COLO829 (cell line): ENCODE measurements at places on chromosomes 7 and 10.
A peak's percentile ranks its signal among the peaks of the same experiment; 100 is the strongest.

DNA sequence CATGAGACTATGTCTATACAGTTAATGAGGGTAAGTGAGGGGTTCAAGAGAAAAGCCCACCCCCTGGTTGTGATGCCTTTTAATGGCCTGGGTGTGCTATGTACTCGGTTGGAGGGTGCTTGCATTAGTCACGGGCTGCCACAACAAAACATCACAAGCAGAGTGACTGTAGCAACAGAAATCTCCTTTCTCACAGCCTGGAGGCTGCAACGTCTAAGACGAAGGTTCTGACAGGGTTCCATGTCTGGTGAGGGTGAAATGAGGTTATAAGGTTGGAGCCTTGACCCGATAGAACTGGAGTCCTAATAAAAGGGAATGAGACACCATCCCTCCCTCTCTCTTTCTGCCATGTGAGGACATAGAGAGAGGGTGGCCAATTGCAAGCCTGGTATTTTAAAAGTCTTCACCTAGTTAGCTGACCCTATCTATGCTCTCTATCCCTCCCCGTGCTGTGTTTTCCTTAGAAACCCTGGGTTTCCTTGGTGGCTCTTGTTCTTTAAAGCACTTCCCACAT lies 126.0 kb upstream of the GDF10 start:
- no peak for DNase-seq

GRCh38 chr7:158047391-158048059 lies 540.1 kb downstream of the PTPRN2 start:
- DNase-seq = no peak

GRCh38 chr10:105262666-105263065 lies 621.6 kb downstream of the SORCS3 start:
- DNase-seq = no peak

GRCh38 chr7:109462171-109462570 lies 892.5 kb downstream of the DNAJB9 start:
- DNase-seq = no peak

DNA sequence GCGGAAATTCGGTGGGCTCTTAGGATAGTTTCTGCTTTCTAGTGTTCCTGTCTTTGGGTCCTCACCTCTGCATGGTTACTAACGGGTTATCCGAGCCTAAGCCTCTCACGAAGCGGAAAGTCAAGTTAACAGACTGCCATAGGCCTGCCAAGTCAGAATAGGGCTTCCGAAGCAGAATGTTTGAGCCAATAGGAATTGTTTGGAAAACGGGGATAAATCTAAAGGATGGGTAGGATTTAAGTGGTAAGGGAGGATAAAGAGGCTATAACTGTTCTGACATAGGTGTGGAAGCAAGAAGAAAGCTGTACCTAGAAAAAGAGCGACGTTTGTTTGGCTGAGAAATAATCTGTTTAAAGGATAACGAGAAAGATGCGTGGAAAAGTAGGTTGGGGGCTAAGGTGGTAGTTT lies 851 bp downstream of the TMEM254 start:
- DNase-seq = no peak

GRCh38 chr10:28561531-28561930 lies 28.6 kb downstream of the WAC start:
- no peak for DNase-seq

DNA sequence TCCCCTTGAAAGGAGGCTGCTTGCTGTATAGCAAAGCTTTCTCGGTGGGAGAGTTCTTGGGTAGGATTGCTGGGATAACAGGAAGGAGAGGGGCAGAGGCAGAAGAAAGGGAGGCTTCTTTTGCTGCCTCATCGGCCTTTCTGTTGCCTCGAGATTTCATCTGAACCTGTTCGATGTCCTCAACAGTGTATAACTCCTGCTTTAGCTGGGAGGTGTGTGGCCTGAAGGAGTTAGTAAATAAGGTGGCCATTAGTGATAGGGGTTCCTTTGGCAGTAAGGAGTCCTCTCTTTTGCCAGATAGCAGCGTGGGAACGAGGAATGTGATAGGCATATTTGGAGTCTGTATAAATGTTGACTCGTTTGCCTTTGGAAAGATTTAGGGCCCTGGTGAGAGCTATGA lies 20.0 kb downstream of the SCIN start:
- no peak for DNase-seq

DNA sequence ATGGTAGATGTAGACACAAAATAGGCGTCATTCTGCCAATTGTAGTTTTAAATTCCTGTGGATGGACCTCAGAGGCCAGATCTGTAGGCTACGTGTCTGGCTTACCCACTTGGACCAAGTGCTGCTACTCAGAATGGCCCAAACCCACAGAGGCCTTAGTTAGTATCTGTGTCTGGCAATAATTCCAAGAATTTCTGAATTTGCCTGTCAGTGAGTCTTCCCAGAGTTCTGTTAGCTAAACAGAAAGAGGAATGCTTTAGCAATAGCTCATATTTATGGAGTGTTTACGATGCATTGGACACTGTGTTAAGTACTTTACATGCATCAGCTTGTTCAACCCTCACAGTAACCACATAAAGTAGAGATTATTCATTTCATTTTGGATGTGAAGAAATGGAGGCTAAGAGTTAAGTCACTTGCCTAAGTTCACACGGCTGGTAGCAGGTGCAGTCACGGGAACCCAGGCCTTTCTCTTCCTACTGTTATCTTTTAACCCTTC lies 231.8 kb downstream of the PTEN start:
- no peak for DNase-seq

DNA sequence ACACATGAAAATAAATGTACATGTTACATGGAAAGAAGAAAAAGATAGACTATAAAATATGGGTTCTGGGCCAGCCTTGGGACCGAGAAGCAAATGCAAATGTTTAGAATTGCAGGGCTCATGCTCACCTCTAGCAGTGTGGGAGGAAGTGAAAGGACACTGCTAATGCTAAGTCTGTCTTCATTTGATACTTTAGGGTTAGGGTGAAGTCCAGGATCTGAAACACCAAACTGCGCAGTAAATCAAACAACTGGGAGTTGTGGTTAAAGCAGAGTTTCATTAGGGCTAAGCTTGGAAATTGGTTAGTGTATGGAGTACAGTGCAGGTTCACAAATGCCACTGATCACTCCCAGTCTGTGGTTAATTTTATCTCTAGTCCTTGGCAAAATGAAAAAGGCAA lies 73.2 kb upstream of the PDK4 start:
- DNase-seq = no peak

GRCh38 chr7:41567731-41568114 lies 135.2 kb downstream of the INHBA start:
- no peak for DNase-seq

DNA sequence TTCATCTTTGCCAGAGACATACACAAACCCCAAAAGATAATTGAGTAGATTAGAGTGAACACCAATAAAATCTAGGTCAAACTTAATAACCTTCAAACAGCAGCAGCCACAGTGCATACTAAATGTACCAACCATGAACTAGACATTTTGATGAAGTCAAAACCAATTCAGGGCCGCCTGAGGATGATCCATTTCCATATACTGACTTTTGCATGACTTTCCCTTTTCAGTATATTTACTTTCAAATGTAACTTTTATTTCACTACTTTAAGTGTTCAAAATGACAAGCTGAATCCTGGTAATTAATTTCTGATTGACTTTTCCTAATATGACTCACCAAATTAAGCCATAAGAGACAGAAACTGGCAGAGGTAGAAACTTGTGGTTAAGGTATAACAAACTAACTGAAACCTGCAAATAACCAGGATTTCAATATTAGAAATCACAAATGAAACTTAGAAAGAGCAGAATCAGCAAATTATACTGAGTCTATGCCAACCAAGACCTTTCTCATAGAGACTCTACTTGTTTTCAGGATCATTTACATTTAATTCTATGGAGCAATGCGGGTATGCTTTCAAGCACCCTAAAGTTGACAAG lies 171.9 kb upstream of the LRRN3 start:
- no peak for DNase-seq

GRCh38 chr7:131219312-131220041 lies 108.2 kb upstream of the MKLN1 start:
- no peak for DNase-seq

DNA sequence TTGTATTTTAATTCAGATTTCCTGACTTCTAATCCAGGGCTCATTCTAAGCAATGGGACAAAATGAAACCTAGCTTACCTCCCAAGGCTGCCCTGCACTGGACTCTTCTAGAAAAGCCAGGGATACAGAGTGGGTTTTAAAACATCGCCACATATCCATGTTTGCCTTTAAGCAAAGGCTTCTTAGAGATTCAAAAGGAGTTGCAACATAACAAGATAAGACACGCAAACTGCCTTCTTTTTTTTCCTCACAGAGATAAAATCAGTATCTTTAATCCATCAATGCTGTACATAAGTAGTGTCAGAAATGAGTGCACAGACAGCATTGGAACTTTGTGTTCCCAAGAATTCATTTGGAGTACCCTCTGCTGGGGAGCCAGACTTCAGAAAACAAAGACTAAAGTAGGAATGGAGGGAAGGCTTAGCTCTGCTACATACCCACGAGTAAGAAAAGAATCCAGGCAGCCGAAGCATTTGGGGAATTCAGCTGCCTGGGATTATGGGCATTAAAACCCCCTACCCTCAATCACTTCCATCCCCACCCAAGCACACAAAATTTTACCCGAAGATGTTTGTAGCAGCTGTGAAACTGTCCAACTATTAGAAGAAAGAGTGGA lies 427.8 kb downstream of the ARL4A start:
- no peak for DNase-seq

GRCh38 chr10:71550628-71551027 lies 153.9 kb downstream of the CDH23 start:
- no peak for DNase-seq

GRCh38 chr7:113292105-113292504 lies 173.8 kb upstream of the SMIM30 start:
- no peak for DNase-seq

DNA sequence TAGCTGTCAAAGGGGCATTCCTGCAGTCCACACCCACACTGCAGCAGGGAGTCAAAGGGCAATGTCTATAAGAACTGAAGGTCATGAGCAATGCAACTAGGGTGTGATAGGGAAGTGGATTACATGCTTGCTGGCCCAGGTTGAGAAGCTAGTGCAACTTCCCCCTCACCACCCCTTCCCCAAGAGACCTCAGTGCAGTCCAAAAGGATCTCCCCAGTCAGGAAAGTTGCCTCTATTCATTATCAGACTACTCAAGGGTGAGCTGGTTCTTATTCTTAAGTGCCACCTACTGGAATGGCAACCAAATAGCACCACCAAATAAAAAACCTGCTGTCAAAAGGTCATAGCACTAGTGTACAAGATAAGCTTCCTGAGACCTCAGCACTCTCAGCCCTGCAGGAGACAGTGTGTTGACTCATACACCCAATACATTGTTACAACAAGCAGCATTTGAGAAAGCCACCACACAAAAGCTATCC lies 28.2 kb downstream of the MTERF1 start:
- peak; percentile 39 for DNase-seq

- no peak for DNase-seq
Observed at GRCh38 chr7:142248166-142249160, 9.4 kb downstream of the PRSS58 start.

DNA sequence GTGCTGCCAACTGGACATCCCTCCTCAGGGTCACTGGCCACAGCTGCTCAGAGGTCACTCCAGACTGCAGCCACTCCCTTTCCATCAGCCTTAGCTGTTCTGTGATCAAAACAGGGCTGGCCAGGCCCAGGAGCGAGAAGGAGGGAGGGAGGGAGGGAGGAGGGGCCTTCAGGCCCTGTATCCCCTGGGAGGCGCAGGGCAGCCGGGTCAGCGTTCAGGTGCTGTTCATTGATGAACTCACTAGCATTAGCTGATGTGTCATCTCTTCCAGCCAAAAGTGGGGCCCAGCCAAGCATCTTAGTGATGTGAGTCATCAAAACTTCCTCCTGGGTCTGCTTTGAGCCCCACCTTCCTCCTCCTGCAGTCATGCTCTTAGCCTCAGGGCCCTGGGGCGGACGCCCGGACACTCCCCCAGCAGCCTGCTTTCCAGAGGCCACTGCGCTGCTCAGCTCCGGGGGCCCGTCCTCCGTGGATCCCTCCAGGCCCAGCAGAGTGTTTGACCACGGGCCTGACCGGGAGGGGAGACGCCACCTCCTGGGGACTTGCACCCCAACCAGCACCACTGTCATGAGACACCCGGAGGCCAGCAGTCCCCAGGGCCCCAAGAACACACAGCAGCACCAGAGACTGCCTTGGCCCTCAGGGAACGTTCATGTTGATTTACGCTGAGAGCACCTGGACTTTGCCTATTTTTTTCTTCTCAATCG lies 149.2 kb downstream of the PRKAG2 start:
- peak; percentile 75 for DNase-seq

GRCh38 chr7:41544241-41544640 lies 158.6 kb downstream of the INHBA start:
- DNase-seq = no peak

- no peak for DNase-seq
Observed at GRCh38 chr10:22022257-22023032, 18.9 kb upstream of the DNAJC1 start.

DNA sequence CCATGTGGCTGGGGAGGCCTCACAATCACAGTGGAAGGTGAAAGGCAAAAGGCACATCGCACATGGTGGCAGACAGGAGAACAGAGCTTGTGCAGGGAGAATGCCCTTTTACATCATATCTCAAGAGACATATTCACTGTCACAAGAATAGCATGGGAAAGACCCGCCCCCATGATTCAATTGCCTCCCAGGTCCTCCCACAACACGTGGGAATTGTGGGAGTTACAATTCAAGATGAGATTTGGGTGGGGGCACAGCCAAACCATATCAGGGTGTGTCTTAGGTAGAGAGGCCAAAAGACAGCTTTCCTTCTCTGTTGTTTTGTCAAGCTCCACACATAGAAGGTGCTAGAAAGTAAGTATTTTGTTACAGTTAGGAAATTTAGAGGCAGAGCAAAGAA lies 20.8 kb upstream of the SLC26A5 start:
- no peak for DNase-seq

GRCh38 chr10:100520811-100521210 lies 1.1 kb upstream of the SEC31B start:
- no peak for DNase-seq

GRCh38 chr10:95337423-95338160 lies 46.8 kb upstream of the PDLIM1 start:
- no peak for DNase-seq
